ENCODE measurements at places on chromosomes 11 and 22. TPM values are rescaled to one million over a fixed set of nuclear protein-coding genes. Genes with fewer than 3 reads are reported as not detected.

DNA sequence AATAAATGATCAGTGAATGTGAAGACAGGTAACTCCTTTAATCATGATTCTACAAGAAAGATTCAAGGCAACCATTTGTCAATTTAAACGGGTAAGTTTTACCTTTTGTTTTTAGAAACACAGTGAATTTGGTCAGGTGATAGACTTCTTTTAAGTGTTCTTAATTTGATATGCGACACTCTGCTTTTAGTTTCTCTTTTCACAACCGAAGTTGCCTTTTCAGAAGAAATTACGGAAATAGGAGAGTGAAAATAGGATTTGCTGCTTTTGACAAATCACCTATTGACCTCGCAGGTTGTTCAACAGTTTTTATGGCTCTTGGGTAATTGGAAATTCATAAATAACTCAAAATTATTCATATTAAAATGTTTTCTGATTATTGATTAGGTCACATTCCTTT, 142.1 kb downstream of the CNTN5 start:
- no peak for DNase-seq

- DNase-seq = no peak
Measured at GRCh38 chr11:1647901-1648652, 18.5 kb downstream of the KRTAP5-5 start.

DNA sequence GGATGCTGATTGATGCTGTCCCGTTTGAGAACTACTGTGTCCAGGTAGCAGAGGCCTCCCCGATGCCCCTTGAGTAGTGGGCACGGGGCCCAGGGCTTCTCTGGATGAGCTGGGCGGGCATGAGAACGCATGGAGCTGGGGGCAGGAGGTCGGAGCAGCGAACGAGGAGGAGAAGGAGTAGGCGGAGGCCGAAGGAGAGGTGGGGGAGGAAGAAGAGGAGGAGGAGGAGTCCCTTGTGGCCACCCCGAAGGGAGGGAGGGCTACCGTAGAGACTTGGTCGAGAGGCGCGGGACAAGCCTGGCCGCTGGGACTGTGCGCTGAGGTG, 62.9 kb downstream of the CRYBB2 start:
- no peak for DNase-seq

Gene KDM4D
- 0.27 TPM for total RNA-seq

All from transverse colon (tissue), 4 donors.